GM12864 (cell line): ENCODE measurements at places on chromosomes 11 and 22.

- no peak for DNase-seq
Observed at GRCh38 chr22:17407643-17408042, 38.4 kb downstream of the CECR2 start.

DNA sequence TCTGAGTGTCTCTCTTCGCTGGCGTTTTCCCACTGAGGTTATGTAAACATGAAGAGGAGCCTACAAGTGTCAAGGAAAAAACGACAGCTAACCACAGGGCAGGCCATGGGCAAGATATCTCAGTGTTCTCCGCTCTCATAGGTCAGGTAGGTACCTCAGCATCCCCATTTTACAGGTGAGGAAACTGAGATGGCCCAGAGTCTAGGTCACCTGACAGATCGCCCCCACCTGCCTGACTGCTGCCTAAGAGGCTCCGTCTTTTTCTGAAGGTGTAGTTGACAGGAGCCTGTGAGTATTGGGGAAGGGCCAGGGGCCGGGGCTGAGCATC lies 847 bp upstream of the NDUFA6 start:
- DNase-seq, result no peak

DNA sequence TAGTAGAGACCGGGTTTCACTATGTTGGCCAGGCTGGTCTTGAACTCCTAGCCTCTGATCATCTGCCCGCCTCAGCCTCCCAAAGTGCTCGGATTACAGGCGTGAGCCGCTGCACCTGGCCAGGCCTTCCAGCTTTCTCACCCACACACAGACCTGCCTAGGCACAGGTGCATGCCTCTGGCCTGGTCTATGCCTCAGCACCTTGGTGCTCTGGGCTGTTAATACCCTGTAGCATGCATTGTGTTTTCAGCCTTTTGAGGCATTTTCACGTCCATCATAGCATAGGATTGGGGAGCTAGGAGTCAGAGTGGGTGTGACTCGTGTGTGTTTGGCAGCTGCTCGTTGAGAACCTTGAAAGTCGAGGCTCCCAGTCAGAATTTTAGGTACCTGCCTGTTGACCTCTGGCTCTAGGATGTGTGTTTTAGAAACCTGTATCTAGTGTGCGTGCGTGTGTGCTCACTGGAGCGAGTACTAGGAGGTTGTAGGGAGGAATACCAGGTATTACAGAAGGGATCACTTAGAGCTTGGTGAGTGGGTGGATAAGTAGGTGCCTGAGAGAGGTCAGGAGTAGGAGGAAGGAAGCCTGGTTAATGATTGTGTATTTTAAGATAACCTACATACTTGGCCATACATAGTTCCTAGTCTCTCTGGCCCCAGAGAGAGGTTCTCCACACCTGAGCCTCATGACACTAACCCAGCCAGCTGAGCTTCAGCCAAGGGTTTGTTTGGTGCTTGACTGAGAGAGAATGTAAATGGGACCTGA lies 20.0 kb downstream of the CRKL start:
- DNase-seq, result no peak

- no peak for DNase-seq
Observed at GRCh38 chr11:75813124-75813523, 1.9 kb upstream of the UVRAG start.

DNA sequence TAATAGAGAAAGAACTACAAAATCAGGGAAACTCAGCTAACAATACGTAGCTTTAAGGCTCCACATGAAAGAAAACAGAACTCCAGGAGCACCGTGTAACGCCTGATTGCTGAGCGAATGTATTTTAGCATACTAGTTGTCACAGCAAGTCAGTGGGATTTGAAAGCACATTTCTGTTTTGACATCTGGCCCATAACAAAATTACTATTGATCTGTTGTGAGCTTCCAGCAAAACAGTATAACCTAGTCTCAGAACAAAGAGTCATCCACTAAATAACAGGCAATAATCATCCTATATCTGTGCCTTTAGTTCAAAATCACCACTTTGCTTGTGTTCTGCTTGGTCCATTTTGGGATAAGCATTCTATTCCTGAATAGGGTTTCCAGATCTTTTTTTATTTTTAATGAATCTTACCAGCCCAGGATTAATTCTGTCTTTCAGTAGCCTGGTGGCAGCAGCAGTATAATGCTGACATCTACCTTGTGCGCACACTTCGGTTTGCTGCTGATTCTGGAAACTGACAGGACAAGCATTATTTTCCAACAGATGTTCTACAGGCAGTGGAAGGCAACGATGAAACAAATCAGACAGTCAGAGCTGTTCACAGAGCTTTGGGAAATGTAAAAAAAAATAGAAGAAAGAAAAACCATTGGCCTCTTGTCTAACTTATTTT lies 66.2 kb downstream of the CADM1 start:
- DNase-seq, result no peak

- DNase-seq, result no peak
Observed at GRCh38 chr22:39317775-39318506, 1.5 kb downstream of the RPL3 start.

- DNase-seq, result no peak
Observed at GRCh38 chr11:81203876-81204275, 1529.8 kb downstream of the FAM181B start.

DNA sequence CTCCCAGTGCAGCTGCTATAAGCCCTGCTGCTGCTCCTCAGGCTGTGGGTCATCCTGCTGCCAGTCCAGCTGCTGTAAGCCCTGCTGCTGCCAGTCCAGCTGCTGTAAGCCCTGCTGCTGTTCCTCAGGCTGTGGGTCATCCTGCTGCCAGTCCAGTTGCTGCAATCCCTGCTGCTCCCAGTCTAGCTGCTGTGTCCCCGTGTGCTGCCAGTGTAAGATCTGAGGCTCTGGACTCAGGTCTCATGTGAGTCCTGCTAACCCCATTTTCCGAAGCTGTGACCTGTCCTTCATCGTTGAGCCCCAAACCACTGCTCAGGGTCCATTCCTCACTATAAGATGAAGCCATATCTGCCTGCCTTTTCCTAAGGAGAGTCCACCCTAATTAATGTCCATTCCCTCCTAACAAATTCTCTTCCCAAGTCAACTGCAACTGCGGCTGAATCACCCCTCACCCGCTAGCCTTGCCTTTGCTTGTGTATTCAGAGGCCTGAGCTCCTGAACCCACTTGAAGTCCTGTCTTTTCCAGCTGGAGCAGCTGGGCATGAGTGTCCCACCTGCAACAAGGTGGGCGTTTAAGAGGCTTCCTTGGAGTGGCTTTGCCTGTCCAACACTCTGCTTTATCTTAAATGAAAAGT lies 626 bp downstream of the KRTAP5-7 start:
- DNase-seq, result no peak

- no peak for DNase-seq
Observed at GRCh38 chr11:2171591-2172003, at the start of gene TH. Gene TH (minus strand): TSS chr11:2171815. CDS start chr11:2171786, 29 bp downstream.

DNA sequence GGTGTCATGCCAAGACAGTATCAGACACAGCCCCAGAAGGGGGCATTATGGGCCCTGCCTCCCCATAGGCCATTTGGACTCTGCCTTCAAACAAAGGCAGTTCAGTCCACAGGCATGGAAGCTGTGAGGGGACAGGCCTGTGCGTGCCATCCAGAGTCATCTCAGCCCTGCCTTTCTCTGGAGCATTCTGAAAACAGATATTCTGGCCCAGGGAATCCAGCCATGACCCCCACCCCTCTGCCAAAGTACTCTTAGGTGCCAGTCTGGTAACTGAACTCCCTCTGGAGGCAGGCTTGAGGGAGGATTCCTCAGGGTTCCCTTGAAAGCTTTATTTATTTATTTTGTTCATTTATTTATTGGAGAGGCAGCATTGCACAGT lies 14.6 kb downstream of the IL10RA start:
- no peak for DNase-seq

DNA sequence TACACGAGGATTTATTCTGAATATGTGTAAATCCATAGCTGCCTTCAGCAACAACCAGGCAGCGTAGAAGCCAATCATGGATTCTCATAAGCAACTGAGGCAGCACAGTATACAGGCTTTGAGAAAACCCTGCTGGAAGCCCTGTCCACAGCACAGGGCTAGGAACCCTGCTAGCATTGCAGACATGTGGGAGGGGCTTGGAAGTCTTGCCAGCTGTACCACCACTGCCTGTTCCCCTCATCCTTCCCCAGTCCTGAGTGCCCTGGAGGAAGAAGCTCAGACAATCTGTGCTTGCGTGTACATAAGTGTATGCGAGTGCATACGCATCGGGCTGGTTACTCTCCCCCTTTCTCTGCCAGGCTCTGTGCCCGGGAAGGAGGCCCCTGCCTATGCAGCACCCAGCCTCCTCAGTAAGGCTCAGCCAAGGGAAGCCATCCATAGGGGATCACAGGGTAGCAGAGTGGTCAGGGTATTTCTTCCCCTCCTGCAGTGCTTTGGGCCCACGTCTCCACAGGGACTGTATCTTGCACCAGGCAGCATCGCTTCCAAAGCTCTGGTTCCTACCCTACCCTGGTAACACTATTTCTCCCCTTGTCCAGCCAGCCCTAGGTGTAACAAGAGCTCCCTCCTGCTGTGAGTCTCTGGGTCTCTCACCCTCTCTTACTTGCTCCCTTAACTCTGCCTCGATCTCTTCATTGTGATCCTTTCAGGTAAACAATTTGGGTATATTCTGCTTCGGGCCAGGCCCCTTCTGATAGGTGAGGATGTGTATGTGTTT lies 90.5 kb downstream of the GALNT18 start:
- no peak for DNase-seq

DNA sequence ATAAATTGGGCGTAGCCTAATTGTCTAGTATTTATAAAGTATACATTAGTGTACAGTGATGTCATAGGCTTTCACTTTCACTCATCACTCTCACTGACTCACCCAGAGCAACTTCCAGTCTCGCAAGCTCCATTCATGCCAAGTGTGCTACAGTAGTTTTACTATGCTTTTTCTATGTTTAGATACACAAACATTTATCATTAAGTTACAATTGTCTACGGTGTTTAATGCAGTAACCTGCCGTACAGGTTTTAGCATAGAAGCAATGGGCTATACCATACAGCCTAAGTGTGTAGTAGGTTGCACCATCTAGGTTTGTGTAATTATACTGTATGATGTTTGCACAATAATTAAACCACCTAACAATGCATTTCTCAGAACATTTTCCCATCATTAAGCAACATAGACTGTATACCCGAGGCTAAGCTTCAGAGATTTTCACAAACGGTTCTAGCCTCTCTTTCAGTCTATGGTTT lies 17.5 kb downstream of the OR9G1 start:
- DNase-seq, result no peak

GRCh38 chr11:122692444-122692843 lies 36.9 kb downstream of the UBASH3B start:
- no peak for DNase-seq

DNA sequence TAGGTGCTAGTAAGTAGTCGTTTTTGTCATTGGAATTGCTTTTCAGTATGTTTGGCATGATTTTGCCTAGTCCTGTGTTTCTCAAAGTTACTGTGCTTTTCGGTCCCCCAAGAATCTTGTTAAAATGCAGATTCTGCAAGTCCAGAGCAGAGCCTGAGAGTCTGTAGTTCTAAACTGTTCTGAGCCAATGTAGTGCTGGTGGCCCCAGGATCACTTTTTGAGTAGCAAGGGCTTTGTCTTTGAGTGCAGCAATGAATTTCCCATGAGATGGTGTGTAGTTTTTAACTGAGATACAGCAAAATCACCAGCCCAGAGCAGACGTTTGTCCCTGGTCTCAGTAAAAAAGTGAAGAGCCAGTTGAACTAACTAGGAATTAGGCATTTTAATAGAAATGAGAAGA lies 122.4 kb downstream of the NCAM1 start:
- DNase-seq, result no peak

DNA sequence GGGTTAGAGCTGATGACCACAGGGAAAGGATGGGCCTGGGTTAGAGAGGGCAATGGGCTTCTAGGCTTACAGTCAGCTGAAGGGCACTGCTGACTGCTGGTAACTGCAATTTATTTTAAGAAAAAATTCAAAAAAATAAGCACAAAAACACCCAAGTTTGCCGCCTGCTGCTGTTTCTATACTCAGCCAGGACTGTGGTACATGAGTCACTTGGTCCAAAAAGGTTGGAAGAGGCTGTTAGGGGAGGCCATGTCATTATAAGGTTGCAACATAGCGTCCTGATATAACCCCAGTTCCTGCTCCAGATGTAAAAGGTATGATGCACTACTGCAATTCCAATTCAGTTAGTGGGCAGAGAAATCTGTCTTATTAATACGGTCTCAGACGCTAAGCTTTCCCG lies 98.9 kb downstream of the ETS1 start:
- no peak for DNase-seq

DNA sequence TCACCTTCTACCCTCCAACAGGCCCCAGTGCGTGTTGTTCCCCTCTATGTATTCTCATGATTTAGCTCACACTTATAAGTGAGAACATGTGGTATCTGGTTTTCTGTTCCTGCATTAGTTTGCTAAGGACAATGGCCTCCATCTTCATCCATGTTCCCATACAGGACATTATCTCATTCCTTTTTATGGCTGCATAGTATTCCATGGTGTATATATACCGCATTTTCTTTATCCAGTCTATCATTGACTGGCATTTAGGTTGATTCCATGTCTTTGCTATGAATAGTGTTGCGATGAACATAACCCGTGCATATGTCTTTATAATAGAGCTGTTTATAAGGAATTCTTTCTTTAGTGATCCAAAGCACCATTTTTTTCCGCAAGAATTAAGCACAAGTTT lies 28.5 kb upstream of the TLCD5 start:
- DNase-seq, result no peak

DNA sequence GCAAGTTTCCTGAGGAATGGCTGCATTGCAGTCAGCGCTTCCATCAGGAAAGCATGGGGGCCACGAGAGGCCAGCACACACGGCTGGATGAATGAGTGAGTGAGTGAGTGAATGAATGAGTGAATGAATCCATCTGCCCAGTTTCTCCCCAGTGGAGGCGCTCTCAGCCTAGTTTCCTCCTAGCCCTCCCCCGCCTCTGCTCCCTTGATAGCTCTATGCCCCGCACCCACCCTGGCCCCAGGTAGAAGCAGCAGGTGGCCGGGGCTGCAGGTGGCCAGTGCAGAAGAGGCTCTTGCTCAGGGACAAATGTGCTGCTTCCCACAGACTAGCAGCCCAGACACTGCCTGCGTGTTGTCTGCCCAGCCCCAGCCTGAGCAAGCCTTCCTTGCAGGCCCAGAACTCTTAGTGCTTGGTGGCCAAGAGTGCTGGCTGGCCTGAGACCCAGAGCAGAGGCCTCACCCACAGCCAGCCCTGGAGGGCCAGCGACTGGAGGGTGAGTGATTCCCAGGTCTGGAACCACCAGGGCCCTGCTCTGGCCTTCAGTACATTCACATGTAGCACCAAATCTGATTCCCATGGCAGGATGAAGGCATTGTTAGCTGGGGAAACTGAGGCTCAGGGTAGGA lies 31.1 kb upstream of the PDGFB start:
- DNase-seq, result no peak

- DNase-seq, result no peak
Observed at GRCh38 chr22:44326491-44326885, 13.7 kb upstream of the SHISAL1 start.

GRCh38 chr22:45491841-45492240 lies 10.8 kb upstream of the FBLN1 start:
- DNase-seq, result no peak

- DNase-seq, result no peak
Observed at GRCh38 chr11:22508665-22509064, 117.0 kb downstream of the FANCF start.

DNA sequence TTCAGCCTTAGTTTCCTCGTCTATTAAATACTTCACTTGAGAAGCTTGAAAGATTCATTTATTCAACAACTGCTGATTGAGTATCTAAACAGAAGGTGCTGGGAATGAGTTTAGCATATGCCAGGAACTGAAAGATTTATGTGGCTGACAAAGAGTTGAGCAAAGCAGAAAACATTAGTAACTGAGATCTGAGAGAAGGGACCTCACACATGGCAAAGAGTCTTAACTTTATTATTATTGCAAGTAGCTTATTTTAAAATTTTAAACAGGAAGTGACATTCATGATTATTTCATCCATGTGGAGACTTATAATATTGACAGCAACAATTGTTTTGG lies 133.6 kb downstream of the CASP12 start:
- DNase-seq, result no peak
